ENCODE measurements at places on chromosomes 3 and 15.
A peak's percentile ranks its signal among the peaks of the same experiment; 100 is the strongest.

- no peak for DNase-seq
Measured at GRCh38 chr15:64695561-64695992, 79.8 kb downstream of the RBPMS2 start.

- no peak for DNase-seq
Measured at GRCh38 chr15:90838544-90838943, 29.8 kb upstream of the FURIN start.

- no peak for DNase-seq
Measured at GRCh38 chr15:70240082-70240481, 142.4 kb upstream of the TLE3 start.

DNA sequence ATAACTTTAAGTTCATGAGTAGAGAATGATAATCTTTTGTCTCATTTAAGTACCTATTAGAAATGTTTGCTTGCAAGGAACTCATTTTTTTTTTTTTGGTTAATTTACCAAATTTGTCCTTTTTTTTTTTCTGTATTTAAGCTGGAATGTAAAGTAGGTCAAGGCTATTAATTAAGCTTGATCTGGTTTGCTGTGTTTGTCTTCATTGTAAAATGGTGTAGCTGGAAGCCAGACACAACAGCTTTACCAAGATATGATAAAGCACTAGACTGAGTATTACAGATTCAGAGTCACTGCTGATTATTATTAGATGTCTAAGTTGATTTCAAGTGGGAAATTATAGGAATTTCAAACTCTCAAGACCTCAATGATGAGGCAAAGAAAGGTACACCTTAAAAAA lies 15.0 kb upstream of the ZPLD1 start:
- no peak for DNase-seq

- DNase-seq, result no peak
Measured at GRCh38 chr3:66762916-66763693, 235.0 kb upstream of the KBTBD8 start.

DNA sequence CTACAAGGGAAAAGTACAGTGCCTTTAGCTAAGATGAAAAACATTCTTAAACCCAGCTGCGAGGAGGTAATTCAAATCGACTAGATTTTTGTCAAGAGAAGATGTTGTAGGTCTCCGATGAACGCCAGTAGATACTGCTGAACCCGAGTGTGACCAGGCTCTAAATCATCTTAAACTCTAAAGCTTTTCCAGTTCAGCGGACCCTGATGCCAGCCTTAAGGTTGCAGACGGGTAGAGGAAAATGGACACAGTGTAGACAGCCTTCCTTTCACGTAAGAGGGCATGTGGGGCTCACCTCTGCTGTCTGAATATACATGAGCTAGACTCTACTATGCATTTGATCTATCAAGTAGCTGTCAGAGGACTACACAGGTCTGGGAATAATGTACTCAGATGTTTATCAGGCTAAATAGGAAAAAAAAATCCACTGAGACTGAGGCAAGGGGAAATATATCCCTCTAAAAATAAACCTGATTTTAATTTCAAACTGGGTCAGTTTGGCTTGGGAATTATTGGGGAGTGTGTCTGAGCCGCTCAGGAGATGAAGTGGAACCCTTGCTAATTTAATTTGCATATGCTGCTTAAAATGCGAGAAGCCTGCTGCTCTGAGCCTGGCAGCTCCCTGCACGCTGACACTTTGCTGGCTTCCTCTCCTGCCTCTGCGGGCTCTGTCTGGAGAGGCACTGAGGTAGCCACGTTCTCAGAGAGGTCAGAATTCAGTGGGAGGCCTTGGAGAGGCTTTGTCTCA lies 151.9 kb downstream of the CADPS start:
- no peak for DNase-seq

GRCh38 chr3:196774848-196775422 lies 35.3 kb downstream of the PAK2 start:
- no peak for DNase-seq

- DNase-seq, result no peak
Measured at GRCh38 chr3:195438371-195438770, 4.4 kb downstream of the ACAP2 start.

DNA sequence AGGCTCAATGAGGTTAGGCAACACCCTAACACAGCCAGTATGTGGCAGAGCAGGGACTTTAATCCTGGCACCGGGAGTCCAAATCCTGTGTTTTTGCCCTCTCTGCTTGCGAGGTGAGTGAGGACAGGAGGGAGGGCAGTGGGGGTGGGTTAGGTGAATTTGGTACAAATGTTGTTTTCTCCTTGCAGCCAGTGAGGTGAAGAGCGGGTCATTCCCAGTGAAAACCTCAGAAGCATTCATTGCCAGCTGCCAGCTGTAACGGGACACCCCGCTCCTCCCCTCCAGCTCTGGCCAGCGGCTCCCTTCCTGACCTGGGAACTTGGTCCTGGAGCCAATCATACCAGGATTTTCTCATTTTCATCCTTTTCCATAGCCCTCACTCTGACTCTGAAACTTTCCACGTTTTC lies 45.7 kb upstream of the RAB6B start:
- no peak for DNase-seq

DNA sequence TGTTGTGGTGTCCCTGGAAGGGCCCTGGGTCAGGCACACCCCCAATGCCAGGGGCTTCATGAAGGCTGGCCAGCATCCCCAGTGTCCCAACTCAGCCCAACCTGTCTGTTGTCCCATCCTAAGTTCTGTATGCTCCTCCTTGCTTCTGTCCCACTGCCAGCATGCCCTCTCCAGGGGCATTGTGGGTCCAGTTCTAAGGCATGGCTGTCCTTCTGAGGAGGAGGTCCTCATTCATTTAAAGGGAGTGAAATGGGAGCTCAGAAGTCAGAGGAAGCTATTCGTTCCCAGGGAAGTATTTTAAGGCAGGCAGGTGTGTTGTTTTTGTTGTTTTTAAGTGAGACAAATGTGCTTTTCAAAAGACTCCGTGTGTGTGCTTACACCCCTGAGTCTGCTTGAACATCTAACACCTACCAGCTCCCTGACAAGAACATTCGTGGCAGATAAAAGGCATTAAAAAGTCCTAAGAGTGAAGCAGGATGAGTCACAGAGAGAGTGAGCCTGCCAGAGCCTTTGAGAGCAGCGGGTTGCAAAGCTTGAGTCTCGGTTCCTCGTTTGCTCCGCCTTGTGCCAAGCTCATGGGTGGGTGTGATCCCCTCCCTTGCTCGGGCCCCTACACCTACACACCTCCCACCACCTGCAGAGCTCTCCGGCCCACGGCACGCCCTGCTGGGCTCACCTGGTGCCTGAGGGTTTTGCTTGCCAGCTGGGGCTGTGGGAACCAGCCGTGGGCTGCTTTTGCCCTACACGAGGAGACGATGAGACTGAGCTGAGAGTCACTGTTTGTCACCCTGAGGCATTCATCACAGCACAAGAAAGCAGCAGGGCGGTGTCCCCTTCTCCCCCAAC lies 183.4 kb upstream of the TOPAZ1 start:
- peak; percentile 24 for DNase-seq

GRCh38 chr15:95287720-95288103 lies 1042.8 kb upstream of the NR2F2 start:
- no peak for DNase-seq

DNA sequence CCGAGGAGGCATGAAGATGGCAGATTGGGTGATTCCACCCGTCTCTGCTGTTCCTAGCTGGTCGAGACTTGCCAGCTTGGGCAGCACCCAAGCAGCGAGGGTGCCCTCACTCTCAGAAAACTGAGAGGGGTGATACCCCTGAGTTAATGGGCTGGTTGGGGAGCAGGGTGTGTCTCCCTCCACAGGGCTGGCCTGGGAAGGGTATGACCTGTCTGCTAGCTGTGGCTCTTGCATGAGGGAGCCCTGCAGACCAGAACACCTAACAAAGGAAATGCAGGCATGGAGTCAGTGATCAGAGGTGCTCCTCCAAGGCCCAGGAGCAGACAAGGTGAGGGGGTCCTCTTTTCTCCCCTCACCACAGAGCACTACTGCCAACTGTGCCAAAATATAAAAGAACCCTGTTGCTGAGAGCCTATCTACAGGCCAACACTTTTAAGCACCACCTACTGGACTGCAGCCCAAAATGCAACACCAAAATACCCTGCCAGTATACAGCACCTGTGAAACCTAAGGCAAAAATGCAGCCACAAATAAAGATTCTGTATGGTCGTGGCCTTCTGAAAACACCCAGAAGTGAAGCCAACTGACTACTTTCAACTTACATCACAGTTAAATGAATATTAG lies 35.8 kb upstream of the PPM1L start:
- DNase-seq, result no peak

- no peak for DNase-seq
Measured at GRCh38 chr3:181362378-181362777, 349.3 kb upstream of the SOX2 start.

DNA sequence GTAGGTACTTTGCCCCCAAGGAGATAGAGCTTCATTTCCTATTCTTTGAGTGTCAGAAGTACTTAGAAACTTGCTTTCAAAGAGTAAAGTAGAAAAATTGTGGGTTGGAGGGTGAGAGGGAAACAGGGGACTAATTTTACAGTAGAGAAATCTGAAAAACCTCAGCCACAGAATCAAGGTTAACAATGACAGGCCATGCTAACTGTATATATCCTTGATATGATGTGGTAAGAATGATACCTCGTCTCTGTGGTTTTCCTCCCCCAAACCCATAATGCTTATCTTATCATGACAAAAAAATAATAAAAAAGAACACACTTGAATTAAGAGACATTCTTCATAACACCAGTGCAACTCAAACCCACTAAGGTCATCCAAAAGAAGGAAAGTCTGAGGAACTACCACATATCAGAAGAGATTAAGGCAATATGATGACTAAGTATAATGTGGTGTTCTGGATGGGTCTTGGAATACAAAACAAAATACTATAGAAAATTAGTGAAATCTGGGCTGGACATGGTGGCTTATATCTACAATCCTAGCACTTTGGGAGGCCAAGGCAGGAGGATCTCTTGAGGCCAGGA lies 360.4 kb downstream of the ULK4 start:
- no peak for DNase-seq

DNA sequence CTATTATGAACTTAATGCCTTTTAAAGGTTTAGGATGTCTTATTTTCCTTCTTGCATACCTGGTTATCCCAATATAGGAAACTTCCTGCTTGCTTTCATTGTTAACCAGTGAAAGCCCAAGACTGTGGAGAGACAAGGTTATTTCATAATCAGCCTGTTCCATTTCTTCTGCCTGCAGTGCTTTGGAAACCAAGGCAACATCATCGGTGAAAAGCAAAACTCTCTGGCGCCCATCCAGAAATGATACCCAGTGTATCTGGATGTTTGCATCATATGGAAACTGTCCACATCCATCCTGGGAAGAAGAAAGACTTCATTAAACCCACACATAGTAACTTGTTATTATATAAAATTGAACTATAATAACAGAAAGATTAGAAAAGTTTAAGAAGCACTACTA lies 170.1 kb downstream of the VPS13C start:
- peak; percentile 27 for DNase-seq

- DNase-seq, result no peak
Measured at GRCh38 chr3:8621872-8622271, 22.7 kb downstream of the SSUH2 start.

- no peak for DNase-seq
Measured at GRCh38 chr3:185069037-185070030, 83.5 kb downstream of the C3orf70 start.

DNA sequence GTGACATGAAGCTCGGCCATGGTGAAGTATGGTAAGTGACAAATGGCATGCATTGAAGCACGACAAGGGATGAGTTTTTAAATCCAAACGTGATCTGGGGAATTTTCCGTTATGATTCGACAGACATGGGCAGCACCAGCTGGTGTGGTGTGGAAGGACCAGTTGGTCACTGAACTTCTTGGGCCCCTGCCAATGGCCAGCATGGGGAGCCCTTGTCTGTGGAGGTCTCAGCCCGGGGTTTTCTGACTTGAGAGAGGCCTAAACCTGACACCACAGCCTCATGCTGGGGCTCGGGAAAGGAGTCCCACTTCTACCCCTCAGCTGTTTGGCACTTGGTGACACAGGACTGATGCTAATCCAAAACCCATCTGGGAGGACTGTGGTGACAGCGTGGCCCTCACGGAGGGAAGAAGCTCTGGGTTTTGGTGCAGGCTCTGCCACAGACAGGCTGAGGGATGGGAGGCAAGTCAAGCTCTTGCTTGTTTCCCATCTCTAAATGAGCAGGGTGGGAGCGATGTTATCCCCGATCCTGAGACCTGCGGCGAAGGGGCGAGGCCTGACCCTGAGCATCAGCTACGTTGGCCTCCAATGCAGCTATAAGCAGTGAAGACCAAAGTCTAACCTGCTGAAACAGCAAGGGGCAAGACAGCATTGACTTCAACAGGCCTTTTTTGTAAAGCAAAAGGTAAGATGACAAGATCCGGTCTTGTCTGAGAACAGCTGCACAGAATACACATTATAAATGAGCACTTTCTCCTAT lies 69.5 kb downstream of the ATP1B3 start:
- no peak for DNase-seq
